ENCODE measurements at places on chromosomes 6 and 20.

DNA sequence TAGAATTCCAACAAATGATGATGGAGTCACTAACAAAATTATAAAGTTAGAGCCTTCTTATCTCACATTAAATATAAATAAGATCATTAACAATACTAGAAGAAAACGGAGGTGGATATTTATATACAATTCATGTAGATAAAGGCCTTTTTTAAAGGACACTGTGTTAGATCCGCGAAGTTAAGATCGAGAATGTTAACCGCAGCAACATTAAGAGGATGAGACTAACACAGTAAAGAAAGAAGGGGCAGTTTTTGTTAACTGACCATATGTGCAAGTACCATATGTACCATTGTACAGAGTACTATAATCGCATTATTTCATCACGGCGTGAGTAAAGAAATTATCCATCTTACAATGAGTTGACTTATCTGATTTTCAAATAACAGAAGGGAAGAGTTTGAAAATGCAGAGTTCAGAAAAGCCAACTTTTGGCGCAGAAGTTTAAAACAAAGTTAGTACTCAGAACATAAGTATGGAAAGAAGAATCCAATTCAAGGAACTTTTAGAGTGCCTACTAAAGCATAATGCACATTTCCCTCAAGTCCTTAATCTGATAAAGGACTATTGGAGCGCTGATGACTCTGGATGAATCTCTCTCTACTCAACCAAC is 1.4 kb downstream of the FBXL4 start:
- no peak for DNase-seq

DNA sequence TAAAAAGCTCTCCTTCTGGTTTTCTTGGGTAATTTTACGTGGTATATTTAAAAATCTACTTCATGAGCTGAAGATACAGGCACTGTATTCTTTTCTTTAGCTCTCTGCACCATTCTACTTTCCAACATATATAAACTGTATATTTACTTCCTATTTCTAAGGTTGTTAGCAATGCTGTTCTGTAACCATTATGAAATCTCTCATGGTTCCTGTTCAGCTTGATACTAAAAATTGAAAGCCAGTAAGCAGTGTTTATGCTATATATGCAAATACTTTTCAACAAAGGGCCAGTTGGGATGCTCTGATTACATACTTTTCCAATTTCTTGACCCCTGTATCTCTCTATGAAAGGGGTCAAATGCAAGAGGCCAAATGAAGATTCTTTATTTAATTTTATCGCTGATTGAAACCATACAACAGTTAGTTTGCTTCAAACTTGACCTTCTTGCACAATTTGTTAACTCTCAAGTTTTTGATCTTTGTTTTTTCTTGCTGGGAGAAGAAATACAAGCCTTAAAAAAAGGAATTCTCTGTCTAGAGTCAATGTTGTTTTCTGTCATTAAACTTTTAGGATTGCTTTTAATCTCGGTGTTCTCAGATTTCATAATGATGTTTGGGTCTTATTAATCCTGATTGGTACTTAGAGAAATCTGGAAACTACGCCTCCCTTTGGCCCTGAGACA is 223.2 kb downstream of the PRL start:
- no peak for DNase-seq

GRCh38 chr6:130500693-130501092 is 134.9 kb downstream of the TMEM200A start:
- DNase-seq, result no peak

GRCh38 chr6:151835396-151835795 is 27.9 kb downstream of the ESR1 start:
- no peak for DNase-seq

- peak; percentile 44 for DNase-seq
Observed at GRCh38 chr20:58308680-58309527, 611 bp upstream of the RAB22A start.

- no peak for DNase-seq
Observed at GRCh38 chr6:107323133-107323785, 136.1 kb downstream of the PDSS2 start.

- DNase-seq, result no peak
Observed at GRCh38 chr6:71107911-71108420, 151.1 kb upstream of the B3GAT2 start.

DNA sequence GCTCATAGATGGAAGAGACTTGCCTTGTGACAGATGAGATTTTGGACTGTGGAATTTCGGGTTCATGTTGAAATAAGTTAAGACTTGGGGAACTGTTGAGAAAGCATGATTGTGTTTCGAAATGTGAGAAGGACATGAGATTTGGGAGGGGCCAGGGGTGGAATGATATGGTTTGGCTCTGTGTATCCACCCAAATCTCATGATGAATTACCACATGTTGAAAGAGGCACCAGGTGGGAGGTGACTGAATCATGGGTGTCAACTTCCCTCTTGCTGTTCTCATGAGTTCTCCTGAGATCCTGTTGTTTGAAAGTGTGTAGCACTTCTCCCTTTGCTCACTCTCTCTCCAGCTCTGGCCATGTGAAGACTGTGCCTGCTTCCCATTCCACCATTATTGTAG is 17.9 kb downstream of the AHI1 start:
- no peak for DNase-seq

- DNase-seq, result no peak
Observed at GRCh38 chr6:16683641-16684194, 77.5 kb downstream of the ATXN1 start.

DNA sequence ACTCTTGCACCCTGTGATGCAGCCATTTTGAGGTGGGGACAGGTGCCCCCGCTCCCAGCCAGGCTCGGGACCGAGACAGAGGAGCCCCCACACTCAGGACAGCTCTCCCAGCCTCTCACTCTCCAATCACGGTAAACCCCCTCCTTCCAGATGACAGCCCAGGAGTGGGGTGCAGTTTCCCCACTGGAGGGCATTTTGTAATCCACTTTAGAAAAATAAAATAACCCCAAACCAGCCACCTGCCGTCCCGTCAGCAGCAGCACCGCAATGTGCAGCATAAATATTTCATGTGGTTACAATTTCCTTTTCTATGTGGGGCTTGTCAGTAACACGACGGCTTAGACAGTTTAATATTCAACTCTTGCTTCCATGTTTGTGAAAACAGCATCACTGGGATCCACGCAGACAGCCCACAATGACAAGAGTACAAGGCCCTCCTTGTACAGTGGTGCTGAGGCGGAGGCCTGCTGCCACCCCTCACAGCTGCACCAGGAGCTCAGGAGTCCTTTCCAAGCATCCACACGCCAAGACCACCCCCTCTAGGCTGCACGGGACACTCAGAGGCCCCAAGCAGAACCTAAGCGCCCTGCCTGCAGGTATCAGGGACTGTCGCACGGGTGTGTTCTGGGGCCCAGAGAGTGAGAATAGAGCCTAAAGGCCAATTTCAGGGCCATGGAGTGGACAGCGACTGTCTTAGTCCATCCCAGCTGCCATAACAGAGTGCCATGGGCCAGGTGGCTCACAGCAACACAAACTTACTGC is 116.7 kb downstream of the JPH2 start:
- no peak for DNase-seq

DNA sequence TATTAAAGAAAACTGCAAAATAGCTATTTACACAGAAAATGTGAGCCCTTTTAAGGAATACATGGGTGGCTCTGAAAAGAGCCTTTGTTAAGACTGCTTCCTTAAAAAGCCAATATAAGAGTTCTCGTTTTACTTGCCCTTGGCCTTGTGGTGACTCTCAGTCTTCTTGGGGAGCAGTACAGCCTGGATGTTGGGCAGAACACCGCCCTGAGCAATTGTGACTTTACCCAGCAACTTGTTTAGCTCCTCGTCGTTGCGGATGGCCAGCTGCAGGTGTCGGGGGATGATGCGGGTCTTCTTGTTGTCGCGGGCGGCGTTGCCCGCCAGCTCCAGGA is 111.5 kb downstream of the HFE start:
- peak; percentile 17 for DNase-seq

- DNase-seq, result peak; percentile 18
Observed at GRCh38 chr6:14211562-14211942, 94.0 kb downstream of the CD83 start.

DNA sequence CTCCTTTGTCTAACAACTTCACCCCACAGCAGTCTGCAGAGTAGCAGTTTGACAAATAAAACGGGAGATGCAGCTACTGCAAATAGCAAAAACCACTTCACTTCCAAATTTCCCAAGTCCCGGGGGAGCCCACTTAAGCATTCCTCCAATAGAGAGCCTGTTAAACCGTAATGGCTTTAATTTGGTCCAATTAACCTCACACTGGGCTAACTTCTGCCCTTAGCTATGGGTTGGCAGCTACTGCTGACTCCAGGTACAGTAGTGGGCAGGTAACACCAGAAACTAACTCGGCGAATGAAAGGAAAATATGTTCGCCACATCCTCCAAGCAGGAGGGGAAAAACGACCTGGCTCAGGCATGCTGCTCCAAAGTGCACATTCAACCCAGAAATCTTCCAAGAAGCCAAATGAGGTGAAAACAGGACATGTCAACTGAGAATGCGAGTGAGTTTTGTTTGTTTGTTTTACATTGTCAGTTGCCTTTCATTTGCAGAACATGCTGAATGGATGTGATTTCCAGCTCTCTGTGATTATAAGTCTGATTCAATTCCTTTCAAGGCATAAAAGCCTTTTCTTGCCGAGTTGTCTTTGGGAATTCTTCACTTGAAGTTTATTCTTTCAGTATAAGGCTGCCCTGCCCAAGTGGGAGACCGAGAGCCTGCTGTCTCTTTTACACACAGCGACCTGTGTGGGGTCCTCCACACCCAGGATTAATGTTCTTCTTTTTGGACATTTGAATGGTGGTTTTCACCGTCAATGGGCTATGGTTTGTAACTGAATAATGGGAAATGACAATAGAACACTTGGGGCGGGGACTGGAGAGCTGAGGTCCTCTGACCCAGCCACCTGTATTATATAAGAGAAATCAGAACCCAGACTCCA is 117.3 kb upstream of the ARMC2 start:
- DNase-seq, result no peak

- DNase-seq, result no peak
Observed at GRCh38 chr20:61732511-61733210, 333.0 kb downstream of the TAF4 start.

GRCh38 chr6:92329208-92329847 is 1090.0 kb downstream of the EPHA7 start:
- no peak for DNase-seq

- no peak for DNase-seq
Observed at GRCh38 chr20:54227751-54228150, 19.9 kb downstream of the PFDN4 start.

DNA sequence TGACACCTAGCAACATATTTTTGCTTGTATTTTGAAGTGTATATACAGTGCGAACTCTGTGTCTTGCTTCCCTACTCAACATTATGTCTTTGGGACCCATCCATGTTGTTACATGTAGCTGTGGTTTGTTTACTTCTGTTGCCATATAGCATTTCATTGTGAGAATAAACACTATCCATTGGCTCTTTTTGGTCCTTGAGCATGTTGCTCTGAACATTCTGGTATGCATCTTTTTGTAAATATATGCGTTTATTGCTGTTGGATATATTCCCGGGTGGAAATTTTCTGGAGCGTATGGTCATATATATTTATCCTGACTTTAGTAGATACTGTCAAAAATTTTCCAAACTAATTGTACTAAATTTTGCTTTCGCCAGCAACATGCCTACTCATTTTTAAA is 222.5 kb upstream of the SPTLC3 start:
- no peak for DNase-seq

GRCh38 chr20:10739566-10739965 is 65.8 kb upstream of the JAG1 start:
- DNase-seq, result no peak

DNA sequence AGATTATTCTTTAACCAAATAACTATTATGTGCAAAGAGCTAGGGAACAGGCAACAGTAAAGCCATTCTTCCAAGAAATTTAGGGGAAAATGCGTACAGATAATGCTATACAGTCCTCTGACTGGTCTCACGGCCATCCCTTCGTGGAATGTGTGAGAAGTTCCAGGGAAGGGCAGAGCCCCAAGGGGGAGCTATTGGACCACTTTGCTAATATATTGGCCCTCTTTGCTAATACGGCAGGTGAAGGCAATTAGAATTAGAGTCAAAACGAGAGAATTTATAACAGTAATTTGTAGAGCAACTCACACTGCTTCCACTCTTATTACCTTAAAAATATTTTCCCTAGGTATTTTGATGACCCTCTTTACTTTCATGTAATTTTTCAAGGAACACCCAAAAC is 140.4 kb downstream of the IMPG1 start:
- no peak for DNase-seq

GRCh38 chr6:75201021-75201420 is 4.8 kb downstream of the COL12A1 start:
- DNase-seq, result no peak

Data from activated CD4-positive, alpha-beta T cell treated with anti-CD3 and anti-CD28 coated beads, Interleukin-2, amount 50 U/mL, for 4 hours (primary cell).